ENCODE measurements at places on chromosomes 7 and 10. TPM values are rescaled to one million over a fixed set of nuclear protein-coding genes. Genes with fewer than 3 reads are reported as not detected.

CYP2E1 gene
- not detected for total RNA-seq

- DNase-seq: peak; percentile 23
These were observed 111.9 kb downstream of the USP6NL start for GRCh38 chr10:11499425-11500071.

GRCh38 chr10:122864194-122864592, 15.2 kb downstream of the FAM24B start:
- no peak for DNase-seq

- DNase-seq: peak; percentile 95
These were observed 85.8 kb downstream of the NRP1 start for GRCh38 chr10:33248638-33249037.

DNA sequence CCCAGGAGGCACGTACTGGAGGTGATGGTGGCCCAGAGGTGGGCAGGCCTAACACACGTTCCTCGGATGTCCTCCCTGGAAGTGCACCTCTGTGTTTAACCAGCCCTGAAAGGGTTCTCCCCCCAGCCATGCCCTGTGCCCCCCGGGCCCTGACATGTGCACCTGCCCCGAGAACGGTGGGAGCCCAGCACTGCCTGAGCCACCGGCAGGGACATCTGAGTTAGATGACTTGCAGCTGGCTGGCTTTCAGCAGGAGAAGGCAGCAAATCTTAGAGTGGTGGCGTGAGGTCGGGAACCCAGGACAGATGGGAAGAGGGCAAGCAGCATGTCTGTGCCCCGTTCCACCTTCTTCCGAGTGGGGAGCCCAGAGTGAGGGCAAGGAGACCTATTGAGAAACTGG, 291.8 kb downstream of the TCERG1L start:
- no peak for DNase-seq

- DNase-seq: no peak
These were observed 2.5 kb upstream of the BTRC start for GRCh38 chr10:101351477-101351876.

DNA sequence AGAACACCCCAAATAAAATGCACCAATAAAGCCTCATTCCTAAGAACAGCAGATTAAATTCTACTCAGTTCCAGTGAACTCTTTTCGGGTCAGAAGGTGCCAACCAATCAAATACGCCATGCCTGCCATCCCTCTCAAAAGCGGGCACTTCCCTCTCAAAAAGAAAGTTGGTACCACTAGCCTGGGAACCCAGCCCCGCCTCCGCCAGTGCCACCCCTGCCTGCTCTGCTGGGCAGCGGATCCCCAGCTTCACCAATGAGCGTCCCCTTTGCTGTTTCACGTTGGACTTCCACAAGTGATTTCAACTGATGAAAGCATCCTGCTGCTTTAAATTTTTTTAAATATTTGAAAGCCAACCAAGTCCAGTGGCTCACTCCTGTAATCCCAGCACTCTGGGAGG, 33.2 kb upstream of the PROSER2 start:
- no peak for DNase-seq

All from lung microvascular endothelial cell (primary cell).